AG10803 (cell line): ENCODE measurements at places on chromosomes 5 and 9.

DNA sequence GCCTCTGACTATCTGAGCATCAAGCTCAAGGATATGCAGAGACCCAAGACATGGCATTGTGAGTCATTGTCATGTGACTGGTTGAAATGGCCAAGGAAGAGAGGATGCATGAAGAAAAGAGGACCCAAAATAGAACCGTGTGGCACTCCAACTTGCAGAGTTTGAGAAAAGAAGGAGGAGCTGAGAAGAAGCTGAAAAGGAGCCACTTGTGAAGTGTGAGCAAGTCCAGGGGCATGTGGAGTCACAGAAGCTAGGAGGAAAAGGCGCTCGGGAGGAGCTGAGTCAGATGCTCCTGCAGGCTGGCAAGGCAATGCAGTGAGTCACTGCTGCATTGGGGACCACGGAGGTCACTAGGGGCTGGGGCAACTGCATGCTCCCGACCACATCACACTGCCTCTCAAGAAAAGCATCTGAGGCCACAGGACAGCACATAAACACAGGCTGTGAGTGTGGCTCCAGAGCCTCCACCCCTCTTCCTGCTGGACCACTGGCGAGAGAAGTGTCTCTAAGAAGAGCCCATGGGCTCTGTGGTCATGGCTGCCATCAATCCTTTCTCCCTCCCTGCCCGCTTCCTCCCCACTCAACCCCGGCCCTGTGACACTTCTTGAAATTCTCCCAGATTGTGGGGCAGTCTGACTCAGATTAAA lies 197.6 kb downstream of the DRD1 start:
- DNase-seq: peak; percentile 91

DNA sequence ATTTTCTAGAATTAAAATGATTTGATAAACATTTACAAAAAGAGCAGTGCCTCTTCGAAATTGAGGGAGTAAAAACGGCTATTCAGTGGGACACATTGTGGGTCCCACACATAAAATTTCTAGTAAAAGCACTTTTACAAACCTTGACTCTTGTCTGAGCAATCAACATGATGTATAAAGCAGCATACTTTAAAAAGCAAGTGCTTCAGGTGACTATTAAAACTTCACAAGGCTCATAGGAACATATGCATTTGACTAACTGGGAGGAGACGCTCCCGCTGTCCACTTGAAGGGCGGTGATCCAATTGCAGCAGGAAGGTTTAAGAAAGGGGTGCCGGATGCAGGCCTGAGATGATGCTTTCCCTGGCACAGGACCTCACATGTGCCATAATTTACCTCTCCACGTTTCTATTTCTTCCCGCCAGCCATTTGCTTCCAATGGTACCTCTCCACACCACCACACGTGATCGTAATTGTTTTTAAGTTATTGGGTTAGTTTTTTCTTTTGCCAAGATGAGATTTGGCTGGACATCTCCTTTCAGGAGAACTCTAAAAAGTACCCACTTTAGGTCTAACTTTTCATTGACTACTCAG lies 1.8 kb downstream of the MCTP1 start:
- no peak for DNase-seq

GRCh38 chr9:99169982-99170761 lies 51.6 kb downstream of the ALG2 start:
- no peak for DNase-seq

DNA sequence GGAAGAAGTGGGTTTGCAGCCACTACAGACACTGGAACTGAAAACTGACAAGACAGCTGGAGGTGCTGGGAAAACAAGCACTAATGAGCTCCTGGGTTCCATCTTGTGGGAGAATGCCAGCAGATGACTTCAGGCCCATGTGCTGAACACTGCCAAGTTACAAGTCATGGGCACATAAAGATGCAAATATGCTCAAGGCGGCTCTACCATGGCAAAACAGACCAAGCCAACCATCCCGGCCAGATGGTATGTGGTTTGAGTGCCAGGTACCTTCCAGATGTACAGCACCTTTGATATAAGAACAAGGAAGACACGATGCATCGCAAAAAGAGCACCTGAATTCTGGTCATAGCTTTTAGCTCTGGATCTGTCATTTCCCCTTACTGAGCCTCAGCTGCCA lies 19.9 kb downstream of the TNFSF8 start:
- peak; percentile 62 for DNase-seq

- no peak for DNase-seq
Measured at GRCh38 chr9:27054841-27055240, 49.4 kb upstream of the LRRC19 start.

- DNase-seq: peak; percentile 31
Measured at GRCh38 chr9:125202846-125203618, 2.7 kb downstream of the RABEPK start.

- DNase-seq: peak; percentile 82
Measured at GRCh38 chr5:136021016-136021405, 7.8 kb upstream of the TGFBI start.

DNA sequence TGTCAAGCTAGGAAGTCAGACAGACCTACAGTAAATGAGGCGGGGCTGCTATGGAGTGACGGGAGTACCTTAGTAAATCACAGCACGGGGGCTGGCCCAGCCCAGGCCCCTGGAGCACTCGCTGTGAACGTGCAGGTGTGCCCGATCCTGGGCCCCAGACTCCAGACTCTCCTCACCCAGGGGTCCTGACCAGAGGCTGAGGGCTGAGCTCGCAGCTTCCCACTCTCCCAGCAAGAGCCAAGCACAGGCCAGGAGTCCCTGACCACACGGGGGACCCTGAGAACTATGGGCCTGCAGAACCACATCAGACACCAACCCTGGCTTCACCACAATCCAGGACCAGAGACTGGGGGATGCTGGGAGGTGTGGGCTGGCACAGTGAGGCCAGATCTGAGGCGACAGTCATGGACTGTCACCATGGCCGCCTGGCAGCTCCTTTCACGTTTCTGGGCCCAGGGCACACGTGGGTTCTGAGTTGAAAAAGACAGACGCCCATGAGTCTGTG lies 73.4 kb downstream of the ADAMTS2 start:
- DNase-seq: no peak

GRCh38 chr9:97479496-97480159 lies 21.8 kb upstream of the TMOD1 start:
- DNase-seq: peak; percentile 65

DNA sequence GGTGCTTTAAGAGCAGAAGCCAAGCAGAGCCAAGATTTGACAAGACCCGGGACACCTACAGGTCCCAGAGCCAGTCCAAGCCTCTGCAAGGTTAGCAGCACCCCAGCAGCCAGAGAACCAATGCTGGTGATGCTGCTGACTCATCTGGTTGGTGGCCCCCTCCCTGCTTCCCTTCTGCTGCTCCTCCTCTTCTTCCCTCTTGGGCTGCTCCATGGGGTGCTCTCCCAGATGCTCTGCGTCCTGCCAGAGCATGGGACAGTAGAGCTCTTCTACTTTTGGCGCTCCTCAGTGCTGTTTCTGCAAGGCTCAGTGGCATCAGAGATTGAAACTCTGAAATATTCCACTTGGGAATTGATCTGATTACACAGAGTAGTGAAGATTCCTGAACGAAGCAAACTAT lies 76.1 kb upstream of the SAP30L start:
- peak; percentile 20 for DNase-seq

- no peak for DNase-seq
Measured at GRCh38 chr5:88214655-88215054, 54.0 kb downstream of the TMEM161B start.

GRCh38 chr5:71475788-71476384 lies 20.4 kb downstream of the BDP1 start:
- peak; percentile 18 for DNase-seq

GRCh38 chr5:133321833-133322420 lies 270.1 kb downstream of the HSPA4 start:
- DNase-seq: no peak

- no peak for DNase-seq
Measured at GRCh38 chr5:121182788-121183490, 668.7 kb upstream of the FTMT start.

DNA sequence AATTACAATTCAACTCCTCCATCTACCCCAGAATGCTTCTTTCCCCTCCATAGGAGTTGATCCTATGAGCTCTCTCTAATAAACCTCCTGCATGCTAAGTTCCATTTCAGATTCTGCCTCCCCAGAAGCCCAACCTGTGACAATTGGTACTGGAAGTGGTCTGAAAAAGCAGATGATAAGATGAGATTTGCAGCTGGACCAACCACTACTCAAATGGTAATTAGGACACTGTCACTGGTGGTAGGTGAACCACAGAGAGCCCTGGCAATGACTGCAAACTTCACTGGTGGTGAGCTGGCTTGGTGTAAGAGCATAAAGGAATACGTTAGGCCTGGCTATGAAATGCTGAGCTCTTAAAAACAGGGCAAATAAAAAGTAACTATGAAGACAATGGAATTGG lies 112.6 kb downstream of the ESM1 start:
- no peak for DNase-seq

DNA sequence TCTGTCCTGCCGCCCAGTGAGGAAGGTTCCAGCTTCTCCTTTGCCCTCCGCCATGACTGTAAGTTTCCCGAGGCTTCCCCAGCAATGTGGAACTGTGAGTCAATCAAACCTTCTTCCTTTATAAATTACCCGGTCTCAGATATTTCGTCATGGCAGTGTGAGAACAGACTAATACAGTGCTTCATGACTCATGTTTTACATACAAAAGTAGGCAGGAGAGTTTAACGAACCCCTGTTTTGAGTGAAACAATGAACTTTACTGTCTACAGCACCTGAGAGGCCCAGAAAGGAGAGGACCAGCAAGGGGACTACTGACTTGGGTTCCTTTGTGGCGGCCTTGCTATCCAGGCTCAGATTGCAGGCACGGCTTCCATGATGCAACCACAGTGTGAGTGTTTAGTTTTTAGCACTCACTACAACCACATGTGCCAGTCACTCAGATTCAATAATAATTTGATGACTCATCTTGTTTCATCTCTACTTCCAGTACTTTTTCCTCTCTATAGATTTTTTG lies 139.1 kb upstream of the CLINT1 start:
- no peak for DNase-seq

GRCh38 chr9:73011956-73012355 lies 59.1 kb upstream of the ALDH1A1 start:
- DNase-seq: no peak

- DNase-seq: no peak
Measured at GRCh38 chr9:84950879-84951811, 281.6 kb downstream of the NTRK2 start.

GRCh38 chr5:78007233-78007632 lies 231.1 kb upstream of the TBCA start:
- no peak for DNase-seq

DNA sequence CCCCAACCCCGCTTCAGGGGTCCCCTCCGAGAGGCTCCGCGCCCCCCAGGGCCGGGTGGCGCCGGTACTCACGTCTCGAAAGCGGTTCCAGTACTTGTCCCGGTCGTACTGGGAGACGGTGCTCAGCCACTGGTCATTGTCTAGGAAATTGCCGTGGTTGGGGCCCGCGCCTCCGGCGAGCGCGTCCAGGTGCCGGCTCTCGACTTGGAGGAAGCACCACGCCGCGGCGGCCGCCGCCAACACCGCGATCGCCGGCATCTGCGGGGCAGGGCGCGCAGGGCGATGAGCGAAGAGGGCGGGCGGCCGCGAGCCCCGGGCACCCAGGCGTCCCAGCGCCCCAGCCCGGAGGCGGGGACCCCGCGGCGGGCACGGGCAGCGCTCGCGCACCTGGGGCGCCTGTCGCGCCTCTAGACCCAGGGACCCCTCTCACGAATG lies 808 bp downstream of the SPOCK1 start:
- DNase-seq: no peak

GRCh38 chr9:89165341-89165740 lies 13.3 kb downstream of the SHC3 start:
- peak; percentile 29 for DNase-seq

GRCh38 chr9:76401580-76402354 lies 7.5 kb upstream of the RFK start:
- no peak for DNase-seq

- DNase-seq: peak; percentile 19
Measured at GRCh38 chr5:40291338-40291737, 388.4 kb upstream of the PTGER4 start.

DNA sequence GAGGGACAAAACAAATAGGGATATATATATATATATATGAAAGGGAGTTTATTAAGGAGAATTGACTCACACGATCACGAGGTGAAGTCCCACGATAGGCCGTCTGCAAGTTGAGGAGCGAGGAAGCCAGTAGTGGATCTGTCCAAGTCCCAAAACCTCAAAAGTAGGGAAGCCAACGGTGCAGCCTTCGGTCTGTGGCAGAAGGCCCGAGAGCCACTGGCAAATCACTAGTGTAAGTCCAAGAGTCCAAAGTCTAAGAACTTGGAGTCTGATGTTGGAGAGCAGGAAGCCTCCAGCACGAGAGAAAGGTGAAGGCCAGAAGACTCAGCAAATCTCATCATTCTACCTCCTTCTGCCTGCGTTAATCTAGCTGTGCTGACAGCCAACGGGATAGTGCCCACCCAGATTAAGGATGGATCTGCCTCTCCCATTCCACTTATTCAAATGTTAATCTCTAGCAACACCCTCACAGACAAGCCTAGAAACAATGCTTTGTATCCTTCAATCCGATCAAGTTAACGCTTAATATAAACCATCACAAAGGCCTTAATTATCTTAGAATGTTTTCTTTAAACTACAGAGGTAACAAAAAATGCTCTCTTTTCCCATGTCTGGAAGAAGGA lies 23.8 kb upstream of the DAB2 start:
- no peak for DNase-seq

GRCh38 chr5:55136521-55136920 lies 23.4 kb upstream of the GPX8 start:
- DNase-seq: no peak

DNA sequence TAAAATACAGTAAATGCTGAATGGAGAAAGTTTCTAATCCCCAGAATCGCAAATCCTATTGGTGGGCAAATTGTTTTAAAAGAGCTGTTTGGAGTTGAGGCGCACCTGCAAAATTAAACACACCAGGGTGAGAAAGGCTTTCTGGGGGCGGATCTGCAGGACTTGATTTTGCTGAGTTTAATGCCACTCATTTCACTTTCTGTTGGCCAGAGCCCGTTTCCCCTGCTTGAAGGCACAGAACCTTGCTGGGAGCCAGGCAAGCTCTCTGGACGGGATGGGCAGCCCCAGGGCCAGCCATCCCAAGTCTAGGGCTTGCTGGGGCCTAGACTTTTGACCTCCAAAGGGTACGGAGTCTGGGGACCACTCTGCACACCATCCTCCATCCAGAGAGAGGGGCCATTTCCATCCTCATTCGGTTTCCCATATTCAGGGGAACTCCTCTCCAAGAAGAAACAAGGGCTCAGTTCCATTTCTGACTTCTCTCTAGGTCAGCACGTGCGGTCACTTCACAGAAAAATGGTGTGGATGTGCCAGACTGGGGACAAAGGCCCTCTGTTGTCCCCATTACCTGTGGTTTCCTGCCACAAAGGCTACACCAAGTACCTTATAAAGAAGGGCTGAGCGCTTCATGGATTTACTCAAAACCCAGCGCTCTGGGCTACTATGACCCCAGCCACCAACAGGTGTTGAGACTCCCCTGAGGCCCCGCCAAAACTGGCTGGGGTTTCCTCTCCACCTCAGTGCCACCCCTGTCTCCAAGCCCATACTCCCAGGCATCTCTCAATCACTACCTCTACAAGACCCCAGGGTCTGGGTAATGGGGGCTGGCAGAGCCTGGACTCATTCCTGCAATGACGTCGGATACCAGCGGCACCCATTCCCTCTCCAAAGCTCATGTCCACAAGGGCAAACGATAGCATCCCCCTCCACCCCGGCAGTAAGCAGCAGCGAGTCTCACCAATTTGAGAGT lies 170.0 kb downstream of the AUH start:
- DNase-seq: no peak

- peak; percentile 29 for DNase-seq
Measured at GRCh38 chr5:59685191-59685530, 208.4 kb downstream of the PDE4D start.

GRCh38 chr5:19047277-19047676 lies 940.7 kb downstream of the CDH18 start:
- no peak for DNase-seq

- no peak for DNase-seq
Measured at GRCh38 chr9:35915681-35916294, 6.5 kb downstream of the SPAAR start.
